Natural killer cell (primary cell): ENCODE measurements at places on chromosomes 5 and 9. TPM values are rescaled to one million over a fixed set of nuclear protein-coding genes. Genes with fewer than 3 reads are reported as not detected.

Gene ZBTB5
- 13.3 TPM for total RNA-seq

- DNase-seq: peak; percentile 24
Measured at GRCh38 chr5:55821731-55822512, 29.2 kb upstream of the IL31RA start.

GRCh38 chr5:45279109-45279508, 417.1 kb downstream of the HCN1 start:
- no peak for DNase-seq

Gene TMEM8B
- total RNA-seq: 5.4 TPM

- DNase-seq: peak; percentile 49
Measured at GRCh38 chr5:132055808-132056609, 4.4 kb upstream of the IL3 start.

- DNase-seq: no peak
Measured at GRCh38 chr5:57832875-57833274, 350.3 kb upstream of the ACTBL2 start.

DNA sequence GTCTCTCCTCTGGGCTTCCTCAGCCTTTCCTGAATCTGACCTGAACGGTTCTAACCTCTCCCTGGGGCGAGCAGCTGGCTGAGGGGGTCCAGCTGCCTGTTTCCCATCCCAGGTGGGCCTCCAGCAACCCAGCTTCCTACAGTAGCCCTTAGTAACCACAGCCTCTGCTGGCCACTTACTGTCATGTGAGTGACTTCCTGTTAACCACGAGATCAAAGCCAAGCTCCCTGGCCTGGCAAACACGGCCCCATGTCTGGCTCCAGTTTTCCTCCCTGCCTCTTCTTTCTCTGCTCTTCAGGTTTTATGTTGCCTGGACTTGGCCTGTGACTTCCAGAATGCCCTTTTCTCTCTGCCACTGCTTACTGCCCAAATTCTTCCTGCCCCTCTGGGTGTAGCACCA, 47.2 kb upstream of the DAB2IP start:
- no peak for DNase-seq

Gene PCDHB14
- not detected for total RNA-seq

Gene PGM5
- total RNA-seq: 0.43 TPM

Gene CCIN
- 2.0 TPM for total RNA-seq

DNA sequence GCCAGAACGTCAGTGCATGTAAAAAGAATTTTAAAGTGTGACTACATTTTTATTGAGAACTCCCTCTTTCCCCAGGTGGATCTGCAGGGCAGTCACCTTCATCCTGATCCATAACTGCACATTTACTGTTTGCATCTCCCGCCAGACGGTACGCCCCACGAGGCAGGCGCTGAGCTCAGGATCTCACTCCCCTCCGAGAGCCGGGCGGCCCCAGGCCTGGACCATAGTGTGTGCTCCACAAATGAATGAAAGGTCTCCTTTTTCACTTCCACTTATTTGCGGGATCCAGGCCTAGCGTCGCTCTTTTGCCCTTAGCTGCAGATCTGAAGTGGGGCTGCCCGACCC, 378 bp downstream of the DROSHA start:
- DNase-seq: no peak

Gene SLC25A2
- total RNA-seq: 0.73 TPM

GRCh38 chr5:119353213-119353612, 2.6 kb upstream of the TNFAIP8 start:
- DNase-seq: no peak

DNA sequence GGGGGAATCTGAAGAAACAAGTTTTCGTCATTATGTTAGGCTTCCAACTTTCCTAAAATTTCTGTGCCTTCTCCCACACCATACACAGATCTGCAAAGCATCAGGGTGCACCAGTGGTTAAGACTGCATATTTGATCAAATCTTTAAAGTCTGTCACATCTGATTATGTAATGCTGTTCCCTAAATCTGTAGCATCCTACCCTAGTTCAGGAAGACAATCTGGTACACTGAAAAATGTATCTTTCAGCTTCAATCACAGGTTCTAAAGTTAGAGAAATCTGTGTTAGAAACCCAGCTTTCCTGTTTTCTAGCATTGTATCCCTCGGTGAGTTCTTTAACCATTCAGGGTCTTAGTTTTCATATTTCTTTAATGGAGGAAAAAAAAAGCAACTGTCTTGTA, 3.9 kb downstream of the SSBP2 start:
- no peak for DNase-seq

Gene DNAI1
- not detected for total RNA-seq

GRCh38 chr9:113580041-113580953, 116.8 kb downstream of the RGS3 start:
- peak; percentile 71 for DNase-seq

Gene FNIP1
- total RNA-seq: 49.6 TPM

GRCh38 chr5:39876146-39876545, 451.4 kb upstream of the DAB2 start:
- no peak for DNase-seq

Gene DPM2
- 24.1 TPM for total RNA-seq

Gene HACD4
- total RNA-seq: 14.4 TPM

- DNase-seq: no peak
Measured at GRCh38 chr5:68159224-68159951, 56.2 kb upstream of the PIK3R1 start.

GRCh38 chr5:100863739-100864138, 39.3 kb downstream of the ST8SIA4 start:
- DNase-seq: no peak

DNA sequence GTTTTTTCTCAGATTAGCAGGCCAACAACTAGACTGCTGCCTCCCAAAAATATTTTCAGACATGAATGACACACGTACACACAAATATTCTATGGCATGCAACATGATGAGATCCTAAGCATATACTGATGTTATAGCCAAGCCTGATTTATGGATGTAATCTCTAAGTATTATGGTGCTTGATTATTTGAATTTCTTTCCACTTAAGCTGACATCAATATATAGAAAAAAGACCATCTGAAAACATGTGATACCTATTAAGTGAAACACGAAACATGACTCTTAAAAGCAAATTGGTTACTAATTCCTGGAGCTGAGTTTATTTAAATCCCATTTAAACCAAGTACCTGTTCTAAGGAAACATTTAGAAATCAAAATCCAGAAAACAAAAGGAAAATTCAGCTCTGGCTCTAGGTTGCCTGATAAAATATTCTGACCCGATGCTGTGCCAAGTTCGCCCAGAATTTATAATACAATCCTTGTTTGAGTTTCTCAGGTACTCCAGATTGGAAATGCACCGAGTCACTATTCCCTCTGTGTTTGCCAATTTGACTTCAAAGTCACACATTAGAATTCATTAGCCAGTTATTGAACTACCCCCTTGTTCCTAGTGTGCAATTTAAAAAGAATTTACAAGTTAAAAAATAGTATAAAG, 548.6 kb downstream of the CSNK1G3 start:
- no peak for DNase-seq

Gene PALM2AKAP2
- not detected for total RNA-seq

GRCh38 chr9:5630081-5630507, 1.2 kb downstream of the RIC1 start:
- peak; percentile 41 for DNase-seq

Gene SEMA5A
- total RNA-seq: not detected

DNA sequence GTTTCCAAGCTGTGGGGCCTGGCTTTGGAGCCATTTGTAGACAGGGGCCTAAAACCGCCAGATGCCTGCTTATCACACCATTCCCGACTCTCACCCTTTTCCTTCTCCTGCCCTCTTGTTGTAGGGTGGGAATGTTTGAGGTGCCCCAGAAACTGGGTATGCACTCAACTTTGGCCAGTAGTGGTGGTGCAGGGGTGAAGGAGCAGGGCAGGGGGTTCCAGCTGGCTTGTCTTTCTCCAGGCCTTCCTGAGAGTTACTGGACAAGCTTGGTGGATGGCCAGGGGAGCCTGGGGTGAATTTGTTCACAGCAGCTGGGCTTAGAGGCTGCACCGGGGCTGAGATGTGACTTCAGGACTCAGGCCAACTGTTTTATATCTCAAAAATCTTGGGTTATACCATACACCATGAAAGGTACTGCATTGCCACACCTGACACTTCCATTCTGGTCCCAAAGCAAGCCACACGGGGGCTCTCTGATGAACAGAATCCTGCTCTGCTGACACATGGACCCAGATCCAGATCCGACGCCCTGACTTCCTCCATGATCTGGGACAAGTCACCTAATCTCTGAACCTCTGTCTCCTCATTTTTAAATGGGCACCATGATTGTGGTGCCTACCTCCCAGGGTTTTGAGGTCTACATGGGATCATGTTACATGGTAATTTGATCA, 62.1 kb downstream of the DAB2IP start:
- DNase-seq: no peak

DNA sequence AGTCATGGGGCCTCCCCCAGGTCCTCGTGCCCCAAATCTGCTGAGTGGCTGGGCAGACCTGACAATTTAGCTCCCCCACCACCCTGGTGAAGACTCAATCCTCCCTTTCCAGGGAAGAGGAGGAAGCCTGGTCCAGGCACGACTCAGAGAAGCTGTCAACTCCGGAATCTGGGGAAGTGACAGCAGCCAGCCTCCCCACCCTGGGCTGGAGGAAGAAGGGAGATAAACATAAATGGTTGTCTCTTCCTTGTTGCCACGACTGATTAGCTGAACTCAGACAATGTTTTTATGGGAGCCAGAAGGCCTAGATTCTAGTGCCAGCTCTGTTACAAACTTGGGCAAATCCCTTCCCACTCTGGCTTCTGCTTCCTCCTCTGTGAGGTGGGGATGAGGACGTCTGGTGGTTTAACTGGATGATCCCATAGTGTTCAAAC, 15.4 kb downstream of the CCDC69 start:
- no peak for DNase-seq

GRCh38 chr9:134889386-134890154, 9.0 kb downstream of the FCN2 start:
- DNase-seq: no peak

GRCh38 chr9:23160952-23161469, 665.0 kb downstream of the ELAVL2 start:
- DNase-seq: no peak

DNA sequence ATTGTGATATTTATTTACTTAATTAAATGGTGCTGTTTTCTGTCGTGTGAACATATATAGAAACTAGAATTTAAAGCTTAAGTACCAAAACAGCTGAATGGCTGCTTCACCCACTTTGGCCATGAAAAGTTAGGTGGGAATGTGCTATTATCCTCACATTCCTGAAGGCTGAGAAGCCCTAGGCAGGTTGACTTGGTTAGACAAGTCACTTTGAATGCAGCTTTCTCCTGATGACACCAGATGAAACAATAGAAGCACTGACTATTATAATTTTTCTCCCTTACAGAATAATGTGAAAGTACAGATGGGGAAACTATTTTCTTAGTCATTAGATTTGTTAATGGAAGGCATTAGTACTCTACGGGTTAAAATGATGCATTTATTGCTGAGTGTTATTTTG, 65.1 kb upstream of the C5orf46 start:
- no peak for DNase-seq

GRCh38 chr5:113390224-113390623, 44.6 kb downstream of the TSSK1B start:
- no peak for DNase-seq

- no peak for DNase-seq
Measured at GRCh38 chr5:175508896-175509295, 30.5 kb downstream of the SFXN1 start.

Gene CTXN3
- total RNA-seq: not detected

GRCh38 chr5:33939556-33940262, 3.5 kb downstream of the RXFP3 start:
- DNase-seq: no peak

Gene PCDHA9
- total RNA-seq: not detected

Gene GTF2H2C
- total RNA-seq: 35.1 TPM

Gene CDHR2
- 2.2 TPM for total RNA-seq

GRCh38 chr9:4661611-4662010, 483 bp upstream of the PLPP6 start:
- DNase-seq: no peak

GRCh38 chr9:78830301-78830700, 533.4 kb downstream of the PSAT1 start:
- no peak for DNase-seq

Gene MAP1B
- 0.31 TPM for total RNA-seq

- DNase-seq: no peak
Measured at GRCh38 chr5:102700120-102700831, 54.8 kb upstream of the PAM start.

GRCh38 chr5:6188344-6188743, 190.0 kb downstream of the MED10 start:
- DNase-seq: no peak

Gene FCN2
- total RNA-seq: not detected

DNA sequence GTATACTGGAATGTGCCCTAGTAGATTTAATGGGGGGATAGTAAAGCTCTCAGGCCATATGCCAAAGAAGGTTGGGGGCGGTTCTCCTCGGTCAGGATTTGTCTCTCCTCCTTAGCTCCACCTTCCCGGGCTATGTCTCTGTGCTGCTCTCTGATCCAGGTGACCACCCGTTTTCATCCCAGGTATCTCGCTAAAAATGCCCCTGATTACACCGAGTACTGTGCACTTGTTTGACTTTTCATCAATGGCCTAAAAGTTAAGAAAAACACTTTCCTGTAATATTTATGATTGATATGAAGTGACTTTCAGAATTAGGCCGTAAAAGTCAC, 724 bp downstream of the NDUFS6 start:
- no peak for DNase-seq

DNA sequence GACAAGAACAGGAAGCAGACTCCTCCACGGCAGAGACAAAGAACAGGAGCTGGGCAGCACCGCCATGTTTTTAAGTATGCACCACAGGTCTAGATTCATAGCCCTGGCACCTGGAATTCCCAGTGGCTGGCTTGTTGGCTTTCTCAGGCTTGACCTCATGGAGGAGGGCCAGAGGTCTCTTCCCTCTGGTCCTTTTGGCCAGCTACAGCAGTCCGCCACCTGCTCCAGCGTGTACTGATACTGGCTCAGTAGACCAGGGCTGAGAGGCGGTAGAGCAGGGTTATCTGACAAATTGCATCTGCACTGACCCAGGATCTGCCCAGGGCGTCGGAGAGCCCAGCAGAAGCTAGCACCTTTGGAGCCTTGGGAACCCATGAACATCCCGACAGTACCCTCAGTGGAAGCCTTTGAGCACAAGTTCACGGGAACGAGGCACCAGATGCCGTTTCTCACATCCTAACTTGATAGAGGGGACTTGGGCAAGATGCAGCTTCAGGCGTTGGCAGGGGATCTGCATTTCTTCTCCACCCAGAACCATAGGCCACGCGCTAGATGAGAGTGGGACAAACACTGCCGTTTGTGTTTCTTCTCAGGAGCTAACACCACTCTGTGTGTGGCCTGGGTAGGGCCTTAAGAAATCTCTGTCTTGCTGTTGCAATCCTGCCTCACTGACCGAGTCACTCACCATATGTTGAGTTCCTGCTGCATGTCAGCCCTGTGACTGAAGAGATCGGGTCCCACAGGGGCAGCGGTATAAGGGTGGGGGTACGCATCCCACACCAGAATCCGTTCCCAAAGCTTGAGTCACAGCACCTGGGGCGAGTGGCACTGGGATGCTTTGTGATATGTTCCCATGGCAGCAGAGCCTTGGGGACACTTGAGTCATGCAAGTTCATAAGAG, 90.3 kb upstream of the OTULINL start:
- no peak for DNase-seq

Gene CCNH
- 268 TPM for total RNA-seq

GRCh38 chr5:33409435-33410170, 31.2 kb upstream of the TARS1 start:
- DNase-seq: no peak

GRCh38 chr9:137454145-137454596, 5.0 kb downstream of the NSMF start:
- DNase-seq: peak; percentile 59
